NCI-H1930 (cell line): ENCODE measurements at places on chromosomes 11 and 22.

DNA sequence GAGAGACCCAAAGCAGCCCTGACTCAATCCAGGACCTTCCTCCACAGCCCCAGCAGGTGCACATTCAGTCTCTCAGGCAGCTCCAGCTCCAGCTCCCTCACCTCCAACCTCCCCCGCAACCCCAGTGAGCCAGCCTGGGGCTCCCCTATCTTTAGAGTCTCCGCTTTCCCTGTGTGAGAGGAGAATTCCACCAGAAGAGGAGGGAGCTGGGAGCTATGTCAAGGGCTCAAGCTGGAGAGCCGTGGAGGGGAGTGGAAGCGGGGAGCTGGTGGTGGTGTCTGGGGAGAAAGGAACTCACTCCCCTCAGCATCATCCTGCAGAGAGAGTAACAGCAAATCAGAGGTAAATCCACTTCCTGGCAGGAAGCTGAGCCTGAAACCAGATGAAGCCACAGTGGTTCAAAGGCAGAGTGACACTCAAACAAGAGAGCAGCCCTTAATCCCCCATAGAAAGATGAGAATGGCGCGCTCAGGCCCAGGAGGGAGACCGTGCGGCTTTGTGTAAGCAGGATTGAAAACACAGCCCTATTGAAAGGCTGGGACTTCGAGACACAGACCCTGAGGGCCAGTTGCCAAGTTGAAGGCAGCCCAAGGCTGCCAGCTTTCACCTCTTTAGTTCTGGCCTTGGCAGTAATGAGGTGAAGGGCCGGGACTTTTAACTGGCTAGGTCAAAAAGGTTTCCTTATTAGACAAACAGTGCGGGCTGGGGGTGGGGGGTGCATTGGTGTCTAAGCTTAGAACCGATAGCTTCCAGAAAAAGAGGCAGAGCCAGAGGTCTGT lies 21.4 kb upstream of the CDON start:
- DNase-seq: no peak

- DNase-seq: no peak
These were observed 6.0 kb downstream of the NEAT1 start for GRCh38 chr11:65428578-65429067.

- no peak for DNase-seq
These were observed 4.5 kb downstream of the WNT11 start for GRCh38 chr11:76201672-76202412.

DNA sequence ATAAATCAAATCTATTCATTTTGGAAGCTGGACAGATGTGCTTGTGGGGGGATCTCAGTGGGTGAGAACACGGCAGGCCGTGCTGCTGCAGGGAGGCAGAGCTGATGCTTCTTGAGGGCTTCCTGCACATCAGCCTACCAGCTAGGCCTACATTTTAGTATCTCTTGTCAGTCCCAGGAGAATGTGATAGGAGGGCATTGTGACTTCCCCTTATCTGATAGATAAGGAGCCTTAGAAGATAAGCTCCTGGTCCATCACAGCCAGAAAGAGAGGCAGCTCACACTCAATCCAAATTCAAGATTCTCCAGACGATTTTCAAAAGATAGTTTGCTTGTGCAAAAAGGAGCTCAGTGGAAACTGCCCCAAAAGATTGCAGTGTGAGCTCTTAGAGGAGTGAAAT lies 89.0 kb downstream of the SHANK2 start:
- no peak for DNase-seq

GRCh38 chr11:32705309-32706033 lies 89.0 kb downstream of the CCDC73 start:
- DNase-seq: no peak

DNA sequence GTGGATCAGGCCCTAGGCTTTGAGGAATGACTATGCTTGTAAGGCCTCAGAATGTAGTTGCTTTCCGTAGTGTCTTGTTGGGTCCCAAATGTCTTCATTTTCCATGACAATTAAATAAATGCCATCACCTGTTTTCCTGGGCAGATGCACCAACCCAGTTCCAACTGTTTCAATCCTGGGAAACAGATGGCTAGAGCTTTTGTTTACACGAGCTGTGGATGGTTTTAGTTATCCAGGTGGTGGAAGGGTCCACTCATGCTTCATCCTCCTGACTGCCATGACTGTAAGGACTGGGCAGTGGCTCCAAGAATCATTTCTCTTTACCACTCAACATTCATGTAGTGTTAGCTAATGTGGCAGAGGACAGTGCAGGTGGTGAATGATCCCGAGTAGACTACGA lies 8.6 kb downstream of the RCN1 start:
- DNase-seq: no peak

DNA sequence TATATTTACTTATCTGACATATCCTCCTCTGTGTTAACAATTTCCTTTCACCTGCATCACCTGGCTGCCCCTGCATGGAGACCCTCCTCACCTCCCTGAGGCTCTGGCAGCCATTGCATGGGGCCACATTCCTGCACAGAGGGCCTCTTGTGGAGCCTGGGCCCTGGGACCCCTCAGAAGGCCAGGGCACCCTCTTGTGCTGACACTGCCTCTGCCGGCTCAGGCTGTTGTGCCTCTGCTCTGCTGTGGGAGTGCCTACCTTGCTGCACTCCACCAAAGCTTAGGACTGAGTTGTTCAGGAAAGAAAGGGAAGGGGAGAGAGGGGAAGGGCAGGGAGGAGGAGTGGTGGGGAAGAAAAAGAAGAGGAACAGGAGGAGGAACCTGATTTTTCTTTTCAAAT lies 194.5 kb downstream of the ADAMTS15 start:
- DNase-seq: no peak

GRCh38 chr22:29700206-29700899 lies 19.4 kb upstream of the CABP7 start:
- no peak for DNase-seq

- DNase-seq: no peak
These were observed 186.4 kb downstream of the BLID start for GRCh38 chr11:121929581-121929980.

- DNase-seq: no peak
These were observed 414.9 kb downstream of the TBC1D22A start for GRCh38 chr22:47177334-47177815.

GRCh38 chr11:72232260-72233055 lies 7.9 kb downstream of the INPPL1 start:
- DNase-seq: no peak

GRCh38 chr11:116563028-116563711 lies 209.6 kb downstream of the BUD13 start:
- DNase-seq: no peak

DNA sequence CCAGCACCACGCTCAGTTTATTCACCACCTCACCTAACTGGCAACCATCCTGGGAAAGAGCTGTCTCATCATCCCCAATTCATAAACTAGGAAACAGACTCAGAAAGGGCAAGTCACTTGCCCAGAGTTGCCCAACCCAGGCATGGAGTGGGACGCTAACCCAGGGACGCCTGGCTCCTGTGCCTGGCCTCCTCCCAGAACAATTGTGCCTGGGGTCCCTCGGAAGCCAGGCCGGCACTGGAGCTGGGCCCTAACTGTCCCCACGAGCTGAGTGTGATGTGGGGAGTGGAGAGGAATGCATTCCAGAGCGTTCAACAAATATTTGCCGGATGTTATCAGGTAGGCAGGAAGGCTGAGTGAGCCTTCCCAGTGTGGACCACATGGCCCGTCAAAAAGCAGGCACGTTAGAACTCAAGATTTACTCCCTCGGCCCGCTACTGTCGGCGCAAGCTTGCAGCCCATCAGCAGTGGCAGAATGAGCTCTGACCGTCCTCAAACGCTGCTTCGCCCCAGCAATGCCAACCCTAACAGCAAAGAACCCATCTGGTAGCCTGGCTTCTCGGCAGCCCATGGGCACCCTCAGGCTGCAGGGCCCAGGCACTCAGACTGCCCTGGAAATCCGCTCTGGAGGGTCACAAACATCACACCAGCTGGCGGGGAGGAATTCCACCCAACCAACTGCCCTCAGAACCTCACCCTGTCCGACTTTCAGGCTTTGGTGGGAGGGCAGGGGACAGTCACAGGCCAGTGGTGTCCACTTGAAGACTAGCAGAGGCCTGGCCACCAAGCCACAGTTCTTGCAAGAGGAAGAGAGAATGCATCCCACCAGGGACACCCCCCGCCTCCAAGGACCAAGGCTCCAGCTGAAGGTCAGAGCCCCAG lies 35.6 kb downstream of the MYH9 start:
- no peak for DNase-seq

GRCh38 chr11:83574519-83574918 lies 288.4 kb upstream of the CCDC90B start:
- no peak for DNase-seq

- no peak for DNase-seq
These were observed 36.0 kb downstream of the FAM83F start for GRCh38 chr22:40030758-40031095.

- no peak for DNase-seq
These were observed 25.7 kb downstream of the AMOTL1 start for GRCh38 chr11:94793822-94794221.

DNA sequence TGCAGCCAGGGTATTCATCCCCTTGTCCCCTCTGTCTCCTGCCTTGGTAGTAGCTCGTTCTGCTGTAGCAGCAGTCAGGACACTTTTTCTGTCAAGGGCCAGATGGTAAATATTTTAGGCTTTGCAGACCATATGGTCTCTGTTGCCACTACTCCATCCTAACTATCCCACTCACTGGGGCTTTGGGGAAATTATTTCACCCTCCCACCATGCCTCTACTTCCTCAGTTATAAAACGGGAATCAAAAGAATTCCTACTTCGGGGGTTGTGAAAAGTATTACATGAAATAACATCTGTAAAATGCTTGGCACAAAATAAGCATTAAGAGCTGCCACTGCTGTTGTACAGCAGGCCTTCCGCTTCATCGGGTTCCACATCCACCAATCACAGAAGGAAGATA lies 89.9 kb upstream of the LDLRAD3 start:
- DNase-seq: no peak

- no peak for DNase-seq
These were observed 5.9 kb upstream of the GRAMD4 start for GRCh38 chr22:46614025-46614931.

GRCh38 chr11:66150725-66151124 lies 80.7 kb downstream of the PACS1 start:
- DNase-seq: no peak

DNA sequence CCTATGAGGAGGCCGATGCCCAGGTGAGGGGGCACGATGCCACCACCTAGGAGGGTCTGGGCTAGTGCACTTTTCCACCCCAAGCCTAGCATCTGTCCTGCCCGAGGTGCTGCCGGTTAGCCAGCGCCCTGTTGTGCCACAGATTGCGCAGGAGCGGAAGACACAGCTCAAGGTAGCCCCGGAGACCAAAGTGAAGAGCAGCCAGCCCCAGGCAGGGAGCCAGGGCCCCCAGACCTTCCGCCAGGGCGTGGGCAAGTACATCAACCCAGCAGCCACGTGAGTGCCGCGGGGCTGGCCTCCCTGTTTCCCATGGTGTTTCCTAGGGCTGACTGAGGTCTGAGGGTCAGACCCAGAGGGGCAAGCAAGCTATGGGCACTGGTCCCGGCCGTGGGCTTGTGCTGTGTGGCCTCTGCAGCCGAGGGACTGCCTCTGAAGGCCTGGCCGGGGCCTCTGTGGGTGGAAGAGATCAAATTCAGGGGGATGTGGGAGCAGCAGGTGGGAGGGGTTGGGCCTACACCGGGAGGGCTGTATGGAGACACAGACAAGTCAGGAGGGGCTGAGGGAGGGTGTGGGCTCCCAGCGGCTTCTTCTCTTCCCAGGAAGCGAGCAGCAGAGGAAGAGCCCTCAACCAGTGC lies 29.1 kb downstream of the PPIL2 start:
- no peak for DNase-seq

DNA sequence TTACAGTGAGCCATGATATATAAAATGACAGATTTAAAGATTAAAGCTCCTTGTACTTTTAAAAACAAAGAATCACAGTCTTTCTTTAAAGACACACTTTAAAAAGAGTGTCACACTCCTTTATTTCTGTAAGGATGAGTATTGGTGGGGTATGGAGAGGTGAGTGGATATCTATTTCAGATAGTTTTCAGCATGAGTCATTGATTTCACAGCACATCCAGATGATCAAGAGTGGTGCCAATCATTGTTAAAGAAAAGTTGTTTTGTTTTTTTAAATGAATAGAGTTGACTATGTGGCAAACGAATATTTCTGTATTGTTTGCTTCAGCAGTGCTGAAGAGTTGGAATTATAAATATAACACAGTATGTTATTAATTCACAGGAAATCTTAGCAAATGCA lies 52.5 kb downstream of the FAR1 start:
- DNase-seq: no peak

GRCh38 chr22:40453671-40454070 lies 83.3 kb downstream of the SGSM3 start:
- DNase-seq: no peak

DNA sequence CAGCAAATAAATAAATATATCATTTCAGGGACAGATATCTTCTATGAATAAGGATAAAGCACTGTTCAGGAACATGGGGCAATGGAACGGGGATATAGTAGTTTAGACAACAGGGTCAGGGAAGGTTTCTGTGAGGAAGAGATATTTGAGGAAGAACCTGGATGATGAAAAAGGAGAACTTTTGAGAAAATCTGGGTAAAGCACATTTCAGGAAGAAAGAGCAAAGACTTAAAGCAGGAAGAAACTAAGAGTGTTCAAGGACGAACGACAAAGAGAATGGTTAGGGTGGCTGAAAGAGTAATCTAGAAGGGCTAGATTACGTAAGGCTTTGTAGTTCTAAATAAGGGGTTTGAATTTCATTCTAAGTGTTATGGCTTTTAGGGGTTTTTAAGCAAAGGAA lies 12.7 kb downstream of the DDI1 start:
- DNase-seq: no peak

GRCh38 chr11:102879801-102880200 lies 5.0 kb upstream of the MMP12 start:
- no peak for DNase-seq

GRCh38 chr22:27107824-27108223 lies 450.4 kb downstream of the MIAT start:
- no peak for DNase-seq

DNA sequence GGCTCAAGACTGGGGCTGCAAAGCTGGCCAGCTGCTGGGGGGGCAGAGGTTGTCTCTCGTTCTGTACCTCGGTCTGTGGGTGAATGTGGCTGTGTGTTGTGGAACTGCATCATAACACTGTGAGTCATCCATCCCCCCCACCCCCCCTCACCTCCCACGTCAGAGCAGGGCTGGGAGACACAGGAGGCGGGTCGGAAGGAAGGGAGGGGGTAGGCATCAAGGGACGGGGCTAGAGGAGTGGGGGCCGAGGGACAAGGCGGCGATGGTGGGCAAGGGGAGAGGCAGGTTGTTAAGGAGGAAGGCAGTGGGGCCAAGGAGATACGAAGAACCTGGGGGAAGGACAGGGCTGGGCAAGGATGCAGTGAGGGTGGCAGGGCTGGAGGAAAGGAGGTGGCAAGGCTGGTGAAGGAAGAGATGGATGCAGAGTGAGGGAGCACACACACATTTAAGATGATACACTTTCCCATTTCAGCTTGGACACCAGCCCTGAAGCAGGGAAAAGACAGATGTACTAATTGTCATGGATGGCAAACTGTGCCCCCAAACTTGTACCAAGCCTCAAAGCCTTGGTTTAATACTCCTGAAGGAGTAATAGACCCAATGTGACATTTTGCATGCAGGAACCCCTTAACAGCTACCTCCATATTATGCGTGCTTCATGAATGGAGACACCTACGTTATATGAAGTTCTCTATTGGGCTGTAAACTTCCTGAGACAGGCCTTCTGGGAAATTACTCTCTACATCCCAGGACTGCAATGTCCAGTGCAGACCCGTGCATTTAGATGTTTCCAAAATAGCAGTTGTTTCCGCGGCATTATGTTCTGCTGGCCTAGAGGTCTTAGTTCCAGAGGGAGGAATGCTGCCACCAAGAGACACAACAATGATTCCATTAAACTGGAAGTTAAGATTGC lies at the start of gene YPEL4:
Gene YPEL4, minus strand, starts transcription at position 87 of the 913 bp plus-strand sequence. CDS start 2,805 bp downstream, outside the sequence.
- DNase-seq: no peak
